ENCODE measurements at places on chromosomes 2 and 18.

DNA sequence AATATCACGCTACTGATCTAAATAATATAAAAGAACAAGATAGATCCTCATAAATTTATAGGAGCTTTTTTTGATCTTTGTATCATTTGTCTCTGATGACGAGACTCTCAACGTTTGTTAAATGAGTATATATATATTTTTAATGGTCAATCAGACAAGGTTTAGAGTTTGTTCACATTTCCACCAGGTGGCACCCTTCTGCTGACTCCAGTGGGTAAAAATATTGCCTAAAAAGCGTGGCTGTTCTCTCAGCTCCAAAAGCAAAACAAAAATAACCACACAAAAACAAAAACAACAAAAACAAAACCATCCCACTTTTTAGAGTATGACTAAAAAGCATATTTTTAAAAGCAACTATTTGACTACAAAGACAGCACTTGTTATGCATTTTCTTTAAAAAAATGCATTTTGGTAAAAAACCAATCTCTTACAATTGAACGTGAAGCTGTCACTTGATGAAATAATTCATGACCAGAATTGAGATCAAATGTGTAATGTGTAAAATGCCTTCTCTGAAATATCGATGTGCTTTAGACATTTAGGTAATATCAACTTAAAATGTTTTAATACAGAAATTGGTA lies 723.2 kb downstream of the DPP10 start:
- DNase-seq: peak; percentile 11

DNA sequence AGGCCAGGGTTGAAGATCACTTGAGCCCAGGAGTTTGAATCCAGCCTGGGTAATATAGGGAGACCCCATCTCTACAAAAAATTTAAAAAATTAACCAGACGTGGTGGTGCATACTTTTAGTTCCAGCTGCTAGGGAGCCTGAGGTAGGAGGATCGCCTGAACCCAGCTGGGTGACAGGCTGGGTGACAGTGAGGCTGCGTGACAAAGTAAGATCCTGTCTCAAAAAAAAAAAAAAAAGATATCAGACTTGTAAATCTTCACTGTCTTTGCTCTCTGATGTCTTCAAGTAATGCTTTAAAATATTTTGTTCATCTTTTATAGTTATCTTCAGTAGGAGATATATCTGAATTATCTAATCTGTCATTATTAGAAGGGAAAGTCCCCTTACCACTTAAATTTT lies 10.5 kb downstream of the CAMKMT start:
- DNase-seq: no peak

DNA sequence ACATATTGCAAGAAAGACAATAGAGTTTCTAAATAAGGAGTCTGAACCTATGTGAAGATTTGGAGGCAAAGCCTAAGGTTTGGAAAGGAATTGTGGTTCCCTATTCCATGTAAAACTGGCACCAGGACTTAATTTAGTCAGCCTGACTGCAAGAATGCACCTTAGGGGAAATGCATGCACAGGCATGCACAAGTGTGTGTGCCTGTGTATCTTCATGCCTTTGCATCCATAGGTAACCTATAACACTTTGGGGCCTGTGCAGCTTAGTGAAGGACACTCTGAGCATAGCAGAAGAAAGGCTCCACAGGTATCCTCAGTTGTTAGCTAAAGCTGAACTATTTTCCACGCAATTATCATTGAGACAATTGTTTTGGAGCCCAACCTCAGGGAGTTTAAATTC lies 73.4 kb downstream of the RPRM start:
- no peak for DNase-seq

GRCh38 chr2:10317646-10318045 lies 14.9 kb downstream of the HPCAL1 start:
- DNase-seq: no peak

GRCh38 chr2:235384624-235385023 lies 109.2 kb upstream of the AGAP1 start:
- DNase-seq: no peak

DNA sequence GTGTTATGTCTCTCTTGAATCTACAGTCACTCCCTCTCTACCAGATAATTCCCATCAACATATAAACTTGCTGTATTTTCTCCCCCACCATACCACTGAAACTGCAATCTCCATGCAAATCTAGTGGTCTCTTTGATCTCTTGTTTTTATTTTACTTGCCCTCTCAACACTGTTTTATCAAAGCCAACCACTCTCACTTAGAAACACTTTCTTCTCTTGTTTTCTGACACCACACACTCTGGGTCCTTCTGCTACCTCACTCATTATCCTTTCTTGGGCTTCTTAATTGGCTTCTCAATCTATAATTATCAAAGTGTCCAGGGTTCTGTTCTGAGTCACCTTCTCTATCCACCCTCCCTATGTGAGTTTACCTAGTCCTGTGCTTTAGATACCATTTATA lies 2.0 kb upstream of the MCFD2 start:
- no peak for DNase-seq

DNA sequence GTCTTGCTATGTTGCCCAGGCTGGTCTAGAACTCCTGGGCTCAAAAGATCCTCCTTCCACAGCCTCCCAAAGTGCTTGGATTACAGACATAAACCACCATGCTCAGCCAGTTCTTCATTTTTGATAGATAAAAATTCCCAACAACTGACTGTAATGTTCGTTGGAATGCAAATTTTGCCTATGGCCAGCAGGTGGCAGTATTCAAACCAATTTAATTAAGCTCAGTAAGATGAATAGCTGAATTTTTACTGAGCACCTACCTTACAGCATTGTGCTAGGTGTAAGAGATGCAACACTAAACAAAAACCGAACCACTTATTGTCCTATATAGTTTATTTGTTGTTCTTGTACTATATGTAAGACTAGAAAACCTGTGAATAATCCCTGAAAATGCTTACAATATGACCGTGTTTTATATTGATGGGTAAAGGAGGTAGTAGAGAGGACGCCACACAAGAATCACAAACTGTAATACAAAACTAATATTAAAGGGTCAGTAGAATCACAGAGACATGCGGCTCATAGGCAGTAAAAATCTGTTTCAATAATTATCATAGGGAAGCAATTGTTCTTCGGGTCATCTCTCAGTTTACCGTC lies 8.2 kb upstream of the TMEM182 start:
- DNase-seq: peak; percentile 70

DNA sequence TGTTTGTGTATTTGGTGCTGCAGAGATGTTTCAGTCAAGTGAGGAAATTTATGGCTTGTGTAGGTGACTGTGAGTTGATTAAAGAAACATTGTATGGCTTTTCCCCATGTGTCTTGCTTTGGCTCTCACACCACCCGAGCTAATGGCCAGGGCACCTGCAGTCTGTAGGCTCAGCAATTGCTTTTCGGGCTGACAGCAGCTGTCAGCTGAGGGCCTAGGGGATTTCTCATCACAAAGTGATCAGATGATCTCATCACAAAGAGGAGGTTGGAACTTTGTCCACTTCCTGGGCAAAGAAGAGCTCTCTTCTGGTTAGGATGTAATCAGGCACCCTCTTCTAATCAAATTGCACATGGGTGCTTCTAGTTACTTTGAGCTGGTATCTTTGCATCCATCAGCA lies 632.2 kb downstream of the SLC4A3 start:
- DNase-seq: no peak

- peak; percentile 86 for DNase-seq
These were observed 33.8 kb downstream of the CCDC93 start for GRCh38 chr2:117979911-117980701.

- no peak for DNase-seq
These were observed 142.7 kb downstream of the AGAP1 start for GRCh38 chr2:235636546-235636945.

- peak; percentile 95 for DNase-seq
These were observed 1.3 kb upstream of the GPC1 start for GRCh38 chr2:240433973-240434727.

Data from fibroblast of lung (primary cell).